ENCODE measurements at places on chromosomes 6 and 20. TPM values are rescaled to one million over a fixed set of nuclear protein-coding genes. Genes with fewer than 3 reads are reported as not detected.
A peak's percentile ranks its signal among the peaks of the same experiment; 100 is the strongest.

- peak overlapping the region; percentile 94 for H3K4me3 ChIP-seq
- peaks cover 7% of the 10 kb centered on the region for H3K36me3 ChIP-seq
- H3K27me3 ChIP-seq: no peaks in the 10 kb centered on the region
- H3K27ac ChIP-seq: peak overlapping the region; percentile 92
Measured at GRCh38 chr6:30325150-30325872, 1.4 kb upstream of the TRIM39 start.

DNA sequence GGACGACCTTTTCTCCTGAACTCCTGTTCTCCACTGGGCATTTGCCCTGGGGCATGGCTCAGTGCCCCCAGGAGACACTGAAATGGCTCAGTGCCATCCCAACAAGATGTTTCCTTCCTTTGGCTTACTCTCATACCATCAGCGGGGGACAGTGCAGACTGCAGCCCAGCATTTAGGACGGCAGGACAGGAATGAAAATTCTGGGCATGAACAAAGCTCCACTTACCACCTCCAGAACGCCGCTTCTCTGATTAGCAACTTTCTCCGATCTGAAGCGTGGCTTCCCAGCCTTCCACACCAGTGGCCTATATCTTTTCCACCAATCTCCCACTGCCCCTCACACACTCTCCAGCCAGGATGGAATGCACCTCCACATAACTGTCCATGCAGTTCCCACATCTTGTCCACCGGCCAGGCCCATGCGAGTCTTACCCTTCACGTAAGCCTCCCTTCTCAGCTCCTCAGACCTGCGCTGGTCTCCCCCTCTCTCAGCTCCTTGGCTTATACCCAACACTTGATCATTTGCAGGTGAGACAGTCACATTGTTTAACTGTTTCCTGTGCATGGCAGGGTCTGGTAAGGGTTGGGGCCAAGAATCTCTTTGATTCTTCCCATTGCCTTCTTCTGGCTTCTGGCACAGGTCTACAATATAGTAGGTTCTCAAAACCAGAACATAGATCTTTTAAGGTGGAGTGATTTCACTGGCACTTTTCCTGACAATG lies 114.5 kb downstream of the FYN start:
- no peaks in the 10 kb centered on the region for H3K27me3 ChIP-seq
- H3K27ac ChIP-seq: peak overlapping the region; percentile 58
- no peaks in the 10 kb centered on the region for H3K36me3 ChIP-seq
- no peak overlapping the region for H3K4me3 ChIP-seq
- DNase-seq: no peak

DNA sequence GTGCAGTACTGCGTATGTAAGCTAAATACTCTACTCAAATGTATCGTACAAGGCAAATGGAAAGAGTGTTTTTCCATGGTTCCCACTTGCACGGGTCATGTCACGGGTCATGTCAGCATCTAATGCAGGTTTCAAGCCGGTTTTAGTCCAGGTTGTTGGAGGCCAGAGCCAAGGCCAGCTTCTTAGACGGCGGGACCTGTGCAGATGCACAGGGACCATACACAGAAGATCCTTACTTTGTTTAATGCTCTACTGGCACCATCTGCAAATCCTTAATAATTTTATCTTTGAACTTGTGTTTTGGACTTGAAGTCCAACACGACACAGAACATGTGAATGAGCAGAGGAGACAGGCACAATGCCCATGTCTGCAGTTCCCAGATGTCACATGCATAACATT lies 42.7 kb downstream of the SOD2 start:
- DNase-seq: no peak
- H3K4me3 ChIP-seq: no peak overlapping the region
- no peaks in the 10 kb centered on the region for H3K4me1 ChIP-seq
- no peak overlapping the region for H3K27ac ChIP-seq
- H3K36me3 ChIP-seq: no peaks in the 10 kb centered on the region

- no peak overlapping the region for H3K4me3 ChIP-seq
- H3K4me1 ChIP-seq: peaks cover 9% of the 10 kb centered on the region
- DNase-seq: no peak
- no peaks in the 10 kb centered on the region for H3K27me3 ChIP-seq
- H3K27ac ChIP-seq: no peak overlapping the region
Measured at GRCh38 chr20:4070323-4071177, 55.2 kb upstream of the RNF24 start.

GRCh38 chr6:32252331-32253009 lies 28.6 kb upstream of the NOTCH4 start:
- no peaks in the 10 kb centered on the region for H3K36me3 ChIP-seq
- H3K27ac ChIP-seq: no peak overlapping the region
- no peak for DNase-seq
- peaks cover 7% of the 10 kb centered on the region for H3K4me1 ChIP-seq
- H3K27me3 ChIP-seq: no peaks in the 10 kb centered on the region
- no peak overlapping the region for H3K4me3 ChIP-seq

GRCh38 chr20:32083469-32083868 lies 26.0 kb upstream of the TM9SF4 start:
- H3K27me3 ChIP-seq: no peaks in the 10 kb centered on the region
- no peaks in the 10 kb centered on the region for H3K4me1 ChIP-seq
- no peaks in the 10 kb centered on the region for H3K36me3 ChIP-seq
- H3K27ac ChIP-seq: no peak overlapping the region

GRCh38 chr6:157440171-157440570 lies 59.2 kb downstream of the ZDHHC14 start:
- H3K27ac ChIP-seq: no peak overlapping the region
- no peaks in the 10 kb centered on the region for H3K36me3 ChIP-seq
- H3K4me1 ChIP-seq: no peaks in the 10 kb centered on the region
- no peak for DNase-seq
- H3K4me3 ChIP-seq: no peak overlapping the region

DNA sequence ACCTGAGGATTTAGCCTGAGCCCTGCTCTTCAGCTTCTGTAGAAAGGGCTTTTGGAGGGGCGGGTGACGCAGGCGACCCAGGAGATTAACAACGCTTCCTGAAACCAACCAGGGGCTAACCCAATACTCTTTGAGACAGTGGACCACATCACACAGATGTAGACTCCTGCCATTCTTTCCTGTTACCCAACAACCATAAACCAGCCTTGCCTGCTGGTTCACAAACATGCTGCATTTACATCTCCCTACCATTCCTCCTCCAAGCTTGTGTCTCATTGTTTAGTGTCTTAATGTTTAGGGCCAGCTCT lies 28.3 kb downstream of the PPP1R16B start:
- H3K4me3 ChIP-seq: no peak overlapping the region
- no peaks in the 10 kb centered on the region for H3K36me3 ChIP-seq
- H3K27me3 ChIP-seq: no peaks in the 10 kb centered on the region
- H3K4me1 ChIP-seq: peaks cover 8% of the 10 kb centered on the region
- no peak overlapping the region for H3K27ac ChIP-seq

DNA sequence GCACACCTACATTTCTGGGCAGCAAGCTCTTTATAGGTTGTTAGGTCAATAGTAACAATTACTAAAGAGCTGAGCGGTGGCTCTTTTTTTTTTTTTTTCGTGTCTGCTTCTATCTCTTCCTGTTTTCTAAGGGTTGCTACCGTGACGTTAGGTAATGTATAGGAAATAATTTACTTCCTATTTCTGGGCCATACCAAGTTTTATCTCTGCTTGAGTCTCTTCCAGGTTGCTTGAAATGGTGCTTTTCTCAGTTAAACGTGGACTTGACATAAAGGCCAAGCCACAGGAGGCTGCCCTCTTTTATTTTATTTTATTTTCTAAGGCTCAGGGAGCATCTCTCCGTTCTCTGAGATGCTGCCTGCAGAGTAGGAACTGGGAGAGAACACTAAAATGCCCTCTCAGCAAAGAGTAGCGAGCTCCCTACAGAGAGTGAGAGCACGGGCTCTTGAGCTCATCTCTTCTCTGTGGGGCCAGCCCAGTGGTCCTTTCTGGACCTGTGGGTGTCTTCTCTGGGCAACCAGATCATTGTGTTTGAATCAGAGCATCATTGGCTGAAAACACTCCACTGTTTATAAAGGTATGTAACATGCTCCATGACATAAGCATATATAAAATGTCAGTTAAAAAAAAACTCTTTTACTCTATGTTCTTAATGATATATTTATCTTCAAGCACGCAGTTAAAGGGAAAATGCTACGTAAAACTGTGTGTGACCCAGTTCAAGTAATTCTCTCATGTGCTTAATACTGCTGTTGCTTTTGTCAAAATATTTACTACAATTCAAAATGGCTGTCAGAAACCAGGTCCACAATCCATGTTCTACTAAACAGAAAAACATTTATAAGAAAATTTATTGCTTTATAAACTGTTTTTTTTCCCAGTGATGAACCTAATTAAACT lies at the start of gene ZNF831:
ZNF831 (plus strand) TSS at position 191 of the 900 bp plus-strand sequence. CDS start 27,199 bp downstream, outside the sequence.
- no peaks in the 10 kb centered on the region for H3K4me1 ChIP-seq
- no peak within 1 kb of the TSS for H3K27ac ChIP-seq
- H3K4me3 ChIP-seq: no peak within 1 kb of the TSS
- DNase-seq: no peak
- H3K27me3 ChIP-seq: no peaks in the 10 kb centered on the region

GRCh38 chr6:23608931-23609435 lies 517.0 kb upstream of the NRSN1 start:
- no peak overlapping the region for H3K4me3 ChIP-seq
- no peaks in the 10 kb centered on the region for H3K36me3 ChIP-seq
- H3K27me3 ChIP-seq: no peaks in the 10 kb centered on the region

DNA sequence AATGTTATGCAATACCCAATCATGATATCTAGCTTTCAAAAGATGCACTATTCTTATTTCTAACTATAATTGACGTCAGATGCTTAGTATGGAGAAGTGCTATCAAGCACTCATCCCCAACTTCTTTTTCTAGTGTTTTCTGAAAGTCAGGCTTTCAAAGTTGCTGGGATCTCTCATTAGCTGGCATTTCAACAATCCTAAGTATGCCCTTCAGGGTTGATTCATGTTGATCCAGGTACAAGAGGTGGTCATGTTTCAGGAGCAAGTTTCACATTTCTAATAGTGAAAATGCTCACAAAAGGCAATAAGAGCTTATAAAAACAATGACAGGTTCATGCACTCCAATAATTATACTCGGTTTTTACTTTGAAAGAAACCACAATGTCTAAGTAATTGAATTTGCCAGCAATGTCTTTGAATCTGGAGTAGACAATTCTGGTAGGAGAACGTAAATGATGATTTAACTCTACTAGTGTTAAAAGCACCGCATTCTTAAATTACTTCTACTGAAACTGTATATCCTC lies 193.7 kb upstream of the KHDRBS2 start:
- no peaks in the 10 kb centered on the region for H3K27me3 ChIP-seq
- peaks cover 8% of the 10 kb centered on the region for H3K4me1 ChIP-seq

DNA sequence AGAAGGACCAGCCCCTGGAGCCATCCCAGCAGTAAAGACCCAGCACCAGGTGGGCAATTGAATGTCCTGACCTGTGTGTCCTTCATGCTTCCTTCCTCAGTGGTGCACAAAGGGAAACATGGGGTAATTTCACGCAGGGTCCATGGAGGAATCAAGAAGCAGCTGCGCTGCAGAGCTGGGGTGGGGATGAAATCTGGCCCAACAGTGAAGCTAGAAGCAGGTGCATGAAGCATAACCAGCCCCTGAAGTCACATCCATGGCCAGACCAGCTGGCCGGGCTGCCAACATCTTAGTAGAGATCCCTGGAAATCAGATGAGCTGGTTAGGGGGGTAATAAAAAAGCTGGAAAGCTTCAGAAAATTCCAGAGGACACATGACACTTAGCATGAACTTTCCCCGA lies 646.7 kb upstream of the DEFB115 start:
- no peaks in the 10 kb centered on the region for H3K36me3 ChIP-seq
- H3K4me3 ChIP-seq: no peak overlapping the region
- H3K27ac ChIP-seq: no peak overlapping the region
- H3K4me1 ChIP-seq: no peaks in the 10 kb centered on the region

DNA sequence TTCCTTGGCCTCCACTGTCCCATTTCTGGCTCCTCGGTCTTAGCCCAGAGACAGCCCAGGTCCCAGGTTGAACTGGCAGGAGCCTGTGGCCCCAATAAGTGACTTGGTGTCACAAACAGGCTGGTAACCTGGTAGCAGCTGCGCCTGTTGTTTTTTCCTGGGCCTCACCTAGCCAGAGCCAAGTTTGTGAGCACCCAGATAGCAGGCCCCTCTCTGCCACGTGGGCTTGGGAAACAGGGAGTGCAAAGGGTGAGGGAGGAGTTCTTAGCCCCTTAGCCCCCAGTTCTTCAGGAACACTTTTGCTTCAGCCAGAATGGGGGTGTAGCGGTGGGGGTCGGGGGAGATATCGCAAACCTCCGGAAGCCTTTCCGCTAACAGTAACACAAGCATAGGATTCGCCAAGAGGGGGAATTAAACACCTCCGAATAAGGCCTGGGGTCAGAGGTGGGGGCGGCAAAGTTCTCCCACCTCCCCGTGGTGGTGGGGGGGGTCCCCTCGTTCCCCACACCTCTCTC lies 760 bp downstream of the C6orf132 start:
- peak overlapping the region; percentile 90 for H3K27ac ChIP-seq
- peak overlapping the region; percentile 30 for H3K4me3 ChIP-seq
- no peaks in the 10 kb centered on the region for H3K27me3 ChIP-seq
- H3K36me3 ChIP-seq: no peaks in the 10 kb centered on the region
- H3K4me1 ChIP-seq: peaks cover 40% of the 10 kb centered on the region

DNA sequence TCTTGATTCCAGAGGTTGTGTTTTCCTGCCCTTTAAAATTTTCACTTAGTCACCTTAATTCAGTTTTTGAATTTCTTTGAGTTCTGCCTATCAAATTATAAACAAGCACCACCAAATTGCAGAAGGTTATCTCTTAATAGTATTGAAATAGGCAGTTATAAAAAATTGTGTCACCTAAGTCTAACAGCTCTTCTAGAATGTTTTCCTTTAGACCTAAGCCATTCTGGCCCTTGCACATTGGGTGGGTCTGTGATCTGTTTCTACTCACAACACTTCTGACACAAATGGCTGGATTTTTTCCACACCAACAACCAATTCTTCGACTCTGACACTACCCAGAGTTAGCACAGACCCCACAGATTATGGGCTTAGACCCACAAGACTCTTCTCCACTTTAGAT lies 101.9 kb downstream of the CARMIL1 start:
- no peak overlapping the region for H3K4me3 ChIP-seq
- no peak overlapping the region for H3K27ac ChIP-seq
- no peaks in the 10 kb centered on the region for H3K27me3 ChIP-seq
- H3K4me1 ChIP-seq: no peaks in the 10 kb centered on the region
- H3K36me3 ChIP-seq: no peaks in the 10 kb centered on the region

DNA sequence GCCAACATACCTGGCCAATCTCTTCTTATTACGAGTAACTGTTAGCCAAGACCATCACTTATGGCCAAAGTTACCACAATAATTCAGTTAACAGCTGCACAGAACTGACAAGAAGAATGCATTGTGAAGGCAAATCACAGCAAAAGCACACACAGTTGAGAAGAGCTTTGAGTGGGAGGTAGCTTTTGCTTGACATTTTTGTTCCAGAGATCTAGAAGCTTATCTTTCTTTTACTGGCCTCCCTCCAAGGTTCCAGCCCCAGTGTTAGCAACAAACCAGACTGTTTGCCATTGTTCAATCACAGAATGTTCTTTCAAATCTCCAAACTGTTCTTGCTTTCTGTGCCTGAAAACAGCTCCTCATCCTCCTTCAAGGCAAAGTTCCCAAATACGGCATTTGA lies 35.9 kb upstream of the IRAK1BP1 start:
- no peak for DNase-seq
- no peak overlapping the region for H3K4me3 ChIP-seq
- no peaks in the 10 kb centered on the region for H3K27me3 ChIP-seq
- no peaks in the 10 kb centered on the region for H3K36me3 ChIP-seq
- H3K4me1 ChIP-seq: no peaks in the 10 kb centered on the region

TCF21 gene
- total RNA-seq: not detected

SIRPA gene
- 35.1 TPM for total RNA-seq

BFSP1 gene
- 4.7 TPM for total RNA-seq
